ENCODE measurements at places on chromosomes 3 and 15.
A peak's percentile ranks its signal among the peaks of the same experiment; 100 is the strongest.

DNA sequence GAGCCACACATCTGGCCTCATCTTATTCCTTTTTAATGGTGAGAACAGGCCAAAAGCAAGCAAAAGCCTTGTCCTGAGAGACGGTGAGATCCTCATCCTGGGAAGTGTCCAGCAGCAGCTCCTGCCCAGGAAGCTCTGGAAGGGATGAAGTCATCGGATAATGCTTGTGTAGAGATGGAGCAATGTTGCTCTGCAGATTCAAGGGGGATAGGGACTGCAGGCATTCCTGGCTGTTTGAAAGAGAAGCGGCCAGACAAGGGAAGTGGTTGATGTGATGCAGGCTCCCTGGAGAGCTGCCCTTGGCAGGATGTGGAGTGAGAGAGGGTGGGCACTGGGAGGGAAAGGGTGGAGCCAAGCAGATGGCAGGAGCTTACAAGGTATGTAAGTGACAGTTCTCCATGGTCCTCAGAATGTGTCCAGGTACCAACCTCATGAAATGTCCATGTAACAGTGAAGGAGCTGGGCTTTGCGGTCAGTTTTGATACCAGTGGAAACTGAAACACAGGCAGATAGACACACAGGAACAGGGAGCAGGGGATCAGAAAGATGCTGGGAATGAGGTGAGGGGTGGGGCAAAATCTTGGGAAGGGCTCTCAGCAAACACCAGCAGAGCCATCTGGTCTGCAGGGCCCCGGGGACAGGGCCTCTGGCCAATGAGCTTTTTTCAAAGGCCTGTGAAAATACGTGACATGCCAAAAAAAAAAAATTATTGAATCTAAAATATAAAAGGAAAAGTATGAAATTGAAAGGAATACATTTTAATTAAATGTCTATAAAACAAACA, 32.2 kb upstream of the LACTB start:
- DNase-seq, result peak; percentile 71

DNA sequence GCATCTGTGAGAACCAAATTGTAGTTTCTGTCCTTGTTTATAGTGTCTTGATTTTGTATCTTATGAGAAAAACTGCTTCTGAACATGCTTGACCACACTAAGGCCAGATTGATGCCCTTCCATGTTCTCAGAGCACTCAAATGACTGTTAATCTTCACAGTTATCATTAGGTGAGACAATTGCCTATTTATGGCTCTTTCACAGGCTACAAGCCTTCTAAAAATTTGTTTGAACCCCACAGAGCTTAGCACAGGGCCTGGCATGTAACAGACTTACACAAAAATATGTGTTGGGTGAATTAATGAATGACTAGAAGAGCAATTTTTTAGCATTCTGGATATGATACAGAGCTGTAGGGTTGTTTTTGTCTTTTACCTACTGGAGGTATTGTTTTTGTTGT, 43.1 kb downstream of the BTLA start:
- no peak for DNase-seq

DNA sequence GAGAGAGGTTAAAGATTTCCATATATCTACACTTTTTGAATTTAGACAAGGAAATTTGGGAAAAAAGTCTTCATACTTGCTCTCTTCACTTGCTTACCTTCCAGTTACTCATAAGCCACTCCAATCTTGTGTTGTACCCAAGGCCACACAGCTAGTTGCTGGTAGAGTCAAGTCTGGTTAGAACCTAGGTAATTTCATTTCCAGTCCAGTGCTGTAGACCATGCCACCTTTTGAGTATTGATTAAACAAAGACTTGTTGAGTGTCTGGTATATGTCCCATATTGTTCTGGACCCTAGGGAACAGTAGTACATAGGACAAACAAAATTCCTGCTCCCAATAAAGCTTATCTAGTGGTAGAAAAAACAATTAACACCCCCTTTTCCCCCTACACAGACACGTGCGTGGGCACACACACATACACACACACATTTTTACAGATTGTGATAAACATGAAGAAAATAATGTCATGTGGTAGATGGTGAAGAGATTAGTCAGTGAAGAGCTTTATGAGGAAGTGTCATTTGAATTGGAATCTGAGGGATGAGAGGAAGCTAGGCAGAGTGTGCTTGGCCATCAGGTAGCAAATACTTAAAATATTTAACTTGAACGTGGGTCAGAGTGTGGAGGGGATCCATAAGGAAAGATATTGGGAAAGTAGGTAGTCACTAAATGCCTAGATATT, 2.1 kb downstream of the CMC1 start:
- no peak for DNase-seq

DNA sequence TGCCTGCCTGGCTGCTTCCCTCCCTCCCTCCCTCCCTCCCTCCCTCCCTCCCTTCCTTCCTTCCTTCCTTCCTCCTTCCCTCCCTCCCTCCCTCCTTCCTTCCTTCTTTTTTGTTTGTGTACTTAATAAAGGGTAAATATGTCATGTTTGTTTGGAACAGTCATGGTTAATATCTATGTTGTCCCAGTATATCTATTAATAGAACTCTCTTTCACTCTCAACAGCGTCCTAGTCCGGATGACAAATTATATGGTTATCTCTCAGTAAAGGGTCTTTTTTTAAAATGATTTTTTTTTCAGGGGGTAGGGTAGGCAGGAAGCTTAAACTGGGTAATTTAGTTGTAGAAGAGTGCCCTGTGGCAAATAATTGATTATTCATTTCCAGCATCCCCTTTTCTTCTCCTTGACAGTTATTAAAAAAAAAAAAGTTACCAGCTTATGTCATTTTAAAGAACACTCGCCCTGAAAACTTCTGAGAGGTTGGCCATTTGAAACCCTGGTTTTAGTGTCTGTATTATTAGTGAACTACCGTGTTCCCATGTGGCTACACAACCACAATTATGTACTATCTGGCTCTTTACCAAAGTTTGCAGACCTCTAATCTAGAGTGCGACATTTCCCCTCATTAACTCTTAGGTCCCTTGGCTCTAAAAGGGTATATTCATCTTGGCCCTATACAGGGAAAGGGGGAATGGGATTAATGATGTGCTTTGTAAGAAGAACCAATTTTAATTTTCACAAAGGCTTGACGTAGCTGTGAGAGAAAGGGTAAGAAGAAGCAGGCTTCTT, 13.7 kb downstream of the TAGLN3 start:
- DNase-seq, result no peak

GRCh38 chr3:196050597-196050996, 31.3 kb downstream of the TFRC start:
- no peak for DNase-seq

DNA sequence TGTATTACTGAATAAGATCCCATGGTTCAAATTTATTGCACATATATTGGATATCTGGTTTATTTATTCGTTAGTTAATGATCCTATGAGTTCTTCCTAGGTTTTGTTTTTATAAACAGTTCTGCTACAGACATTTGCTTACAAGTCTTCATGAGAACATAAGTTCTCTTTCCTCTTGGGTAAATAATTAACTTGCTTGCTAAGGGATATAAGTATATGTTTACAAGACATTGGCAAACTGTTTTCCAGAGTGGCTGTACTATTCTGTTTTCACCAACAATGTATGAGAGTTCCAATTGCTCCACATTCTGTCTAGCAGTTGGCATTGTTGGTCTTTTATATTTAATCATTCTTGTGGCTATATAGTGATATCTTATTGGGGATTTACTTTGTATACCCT, 341.8 kb upstream of the GBE1 start:
- DNase-seq, result no peak

Measured in HCEC 1CT (cell line).